SW480 (cell line): ENCODE measurements at places on chromosomes 16 and 17.
A peak's percentile ranks its signal among the peaks of the same experiment; 100 is the strongest.

GRCh38 chr16:60945225-60945624 lies 1091.0 kb downstream of the CDH8 start:
- DNase-seq = no peak

GRCh38 chr17:4544135-4544950 lies 10.8 kb downstream of the MYBBP1A start:
- no peak for DNase-seq

DNA sequence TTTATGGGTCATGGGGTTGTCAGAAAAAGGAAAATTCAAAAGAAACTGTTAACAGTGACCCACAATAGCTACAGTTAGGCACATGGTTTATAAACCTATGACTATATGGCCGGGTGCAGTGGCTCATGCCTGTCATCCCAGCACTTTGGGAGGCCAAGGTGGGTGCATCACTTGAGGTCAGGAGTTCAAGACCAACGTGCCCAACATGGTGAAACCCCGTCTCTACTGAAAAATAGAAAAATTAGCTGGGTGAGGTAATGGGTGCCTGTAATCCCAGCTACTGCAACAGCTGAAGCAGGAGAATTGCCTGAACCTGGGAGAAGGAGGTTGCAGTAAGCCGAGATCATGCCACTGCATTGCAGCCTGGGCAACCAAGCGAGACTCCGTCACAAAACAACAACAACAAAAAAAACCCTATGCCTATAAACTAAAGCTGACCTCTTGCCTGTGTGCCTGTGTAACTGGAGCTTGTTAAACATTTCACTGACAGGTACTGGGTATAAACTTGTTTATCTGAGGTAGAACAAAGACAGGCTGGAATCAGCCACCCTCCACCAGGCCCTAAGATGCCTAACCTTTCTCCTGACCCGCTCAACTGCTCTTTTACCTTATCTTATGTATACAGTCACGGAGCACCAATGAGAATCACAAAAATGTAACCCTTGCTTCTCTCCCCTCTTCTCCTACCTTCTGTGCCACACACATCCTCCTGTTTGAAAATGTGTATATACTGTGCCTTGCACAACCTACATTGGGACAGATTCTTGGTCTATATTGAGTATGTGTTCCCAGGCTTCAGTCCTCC lies 62.9 kb upstream of the ATF7IP2 start:
- DNase-seq = no peak

GRCh38 chr16:79329967-79330366 lies 270.6 kb downstream of the MAF start:
- DNase-seq = no peak

- DNase-seq = no peak
These were observed 7.1 kb downstream of the COPZ2 start for GRCh38 chr17:48030531-48030930.

GRCh38 chr16:8579559-8579958 lies 10.8 kb downstream of the TMEM114 start:
- DNase-seq = no peak

- DNase-seq = no peak
These were observed 47.1 kb downstream of the TEX2 start for GRCh38 chr17:64216000-64216337.

DNA sequence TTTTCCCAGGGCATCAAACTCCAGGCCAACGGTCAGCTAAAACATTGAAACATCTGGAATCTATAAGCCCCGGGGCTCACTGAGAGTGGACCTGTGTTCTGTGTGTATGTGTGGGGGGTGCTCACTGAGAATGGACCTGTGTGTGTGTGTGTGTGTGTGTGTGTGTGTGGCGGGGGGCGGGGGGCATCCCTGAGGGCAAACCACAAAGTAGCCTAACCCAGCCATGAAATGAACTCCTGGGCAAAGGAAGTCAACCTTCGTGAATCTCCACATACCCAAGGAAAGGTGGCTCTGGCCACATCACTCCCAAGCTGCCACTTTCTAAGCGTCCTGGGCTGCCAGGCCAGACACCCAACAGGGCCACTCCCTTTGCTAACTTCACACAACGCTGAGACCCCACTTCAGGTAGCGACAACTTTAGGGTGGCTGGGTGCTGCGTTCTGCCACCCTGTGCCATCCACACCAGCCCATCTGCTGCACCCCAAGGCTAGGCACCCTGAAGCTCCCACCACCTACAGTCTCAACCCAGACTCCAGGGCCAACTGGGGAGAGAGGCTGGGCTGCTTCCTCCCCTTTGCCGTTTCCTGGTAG lies 1.6 kb downstream of the MAFG start:
- no peak for DNase-seq

GRCh38 chr16:86928523-86929011 lies 350.2 kb downstream of the FOXL1 start:
- DNase-seq = no peak

DNA sequence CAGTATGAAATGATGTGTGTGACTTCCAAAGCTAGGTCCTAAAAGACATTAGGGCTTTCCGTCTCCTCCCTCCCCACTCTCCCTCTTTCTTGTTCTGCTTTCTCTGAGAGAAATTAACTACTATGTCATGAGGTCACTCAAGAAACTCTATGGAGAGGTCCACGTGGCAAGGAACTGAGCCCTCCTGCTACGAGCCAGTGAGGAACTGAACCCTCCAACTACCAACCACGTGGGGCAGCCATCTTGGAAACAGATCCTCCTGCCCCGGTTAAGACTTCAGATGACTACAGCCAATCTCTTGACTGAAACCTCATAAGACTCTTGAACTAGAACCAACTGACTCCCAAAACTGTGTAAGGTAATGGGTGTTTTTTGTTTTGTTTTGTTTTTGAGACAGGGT lies 4.2 kb upstream of the ALOX15 start:
- no peak for DNase-seq

DNA sequence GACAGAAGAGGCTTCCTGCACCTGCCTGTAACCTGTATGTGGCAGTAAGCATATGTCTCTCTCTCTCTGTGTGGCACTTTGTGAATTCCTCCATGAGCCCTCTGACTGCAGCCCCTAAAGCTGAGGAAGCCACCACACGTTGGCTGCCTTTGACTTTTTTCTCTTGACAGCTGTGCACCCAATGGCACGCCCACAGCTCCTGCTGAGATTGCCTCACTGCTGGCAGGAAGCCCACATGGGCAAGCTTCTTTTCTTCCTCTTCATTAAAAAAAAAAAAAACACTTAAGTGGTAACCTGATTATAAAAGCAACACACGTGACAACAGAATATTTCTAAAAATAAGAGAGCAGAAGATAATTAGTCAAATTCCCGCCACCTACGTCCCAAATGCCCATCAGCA lies 34.0 kb upstream of the PIRT start:
- DNase-seq = no peak

DNA sequence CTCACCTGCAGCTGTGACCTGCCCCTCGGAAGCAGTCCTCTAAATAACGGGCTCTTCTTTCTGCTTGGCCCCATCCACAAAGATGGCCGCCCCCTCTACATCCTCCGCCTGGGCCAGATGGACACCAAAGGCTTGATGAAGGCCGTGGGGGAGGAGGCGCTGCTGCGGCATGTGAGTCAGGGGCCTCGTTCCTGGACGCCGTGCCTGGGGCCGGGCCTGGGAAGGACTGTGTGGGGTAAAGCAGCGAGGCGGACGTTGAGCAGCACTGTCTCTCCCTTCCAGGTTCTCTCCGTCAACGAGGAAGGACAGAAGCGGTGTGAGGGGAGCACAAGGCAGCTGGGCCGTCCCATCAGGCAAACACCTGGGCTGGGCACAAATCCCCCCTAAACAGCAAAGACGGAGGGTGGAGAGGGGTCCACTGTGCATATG lies 33.1 kb downstream of the NAGPA start:
- DNase-seq = no peak

GRCh38 chr17:81130385-81131361 lies 34.6 kb upstream of the PVALEF start:
- DNase-seq = no peak

- DNase-seq = no peak
These were observed 819.8 kb upstream of the SOX9 start for GRCh38 chr17:71301063-71301462.

DNA sequence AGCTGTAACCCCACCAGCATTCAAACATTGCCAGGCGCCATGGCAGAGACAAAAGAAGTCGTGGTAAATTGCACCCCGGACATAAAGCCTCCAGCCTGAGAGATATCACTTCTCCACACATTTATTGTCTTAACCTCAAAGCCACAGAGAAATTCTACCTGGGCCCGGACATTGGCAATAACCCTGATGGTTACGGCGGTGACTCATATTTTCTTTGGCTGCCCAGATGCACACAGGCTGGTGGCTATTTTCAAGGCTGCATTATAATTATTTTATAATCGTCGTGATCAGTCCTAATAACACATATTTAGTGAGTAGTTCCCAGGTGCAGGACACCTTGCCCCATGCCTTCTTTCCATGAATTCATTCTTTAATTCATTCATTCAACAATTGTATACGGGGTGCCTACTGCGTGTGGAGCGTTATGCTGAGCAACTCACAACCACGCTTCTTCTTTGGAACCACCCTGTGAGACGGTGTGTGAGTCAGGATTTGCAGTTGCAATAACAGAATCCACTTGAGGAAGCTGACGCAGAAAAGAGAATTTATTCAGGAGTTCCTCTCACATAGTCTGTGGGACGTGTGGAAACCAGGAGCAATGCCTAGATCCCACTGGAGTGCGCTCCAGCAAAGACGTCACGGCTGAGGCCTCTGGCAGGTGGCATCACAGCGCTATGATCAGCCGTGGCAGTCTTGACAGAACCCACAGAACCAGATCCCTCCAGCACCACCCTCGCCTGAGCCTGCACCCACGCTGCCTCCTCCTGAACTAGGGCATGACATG lies 245.7 kb downstream of the FOXL1 start:
- peak; percentile 64 for DNase-seq

DNA sequence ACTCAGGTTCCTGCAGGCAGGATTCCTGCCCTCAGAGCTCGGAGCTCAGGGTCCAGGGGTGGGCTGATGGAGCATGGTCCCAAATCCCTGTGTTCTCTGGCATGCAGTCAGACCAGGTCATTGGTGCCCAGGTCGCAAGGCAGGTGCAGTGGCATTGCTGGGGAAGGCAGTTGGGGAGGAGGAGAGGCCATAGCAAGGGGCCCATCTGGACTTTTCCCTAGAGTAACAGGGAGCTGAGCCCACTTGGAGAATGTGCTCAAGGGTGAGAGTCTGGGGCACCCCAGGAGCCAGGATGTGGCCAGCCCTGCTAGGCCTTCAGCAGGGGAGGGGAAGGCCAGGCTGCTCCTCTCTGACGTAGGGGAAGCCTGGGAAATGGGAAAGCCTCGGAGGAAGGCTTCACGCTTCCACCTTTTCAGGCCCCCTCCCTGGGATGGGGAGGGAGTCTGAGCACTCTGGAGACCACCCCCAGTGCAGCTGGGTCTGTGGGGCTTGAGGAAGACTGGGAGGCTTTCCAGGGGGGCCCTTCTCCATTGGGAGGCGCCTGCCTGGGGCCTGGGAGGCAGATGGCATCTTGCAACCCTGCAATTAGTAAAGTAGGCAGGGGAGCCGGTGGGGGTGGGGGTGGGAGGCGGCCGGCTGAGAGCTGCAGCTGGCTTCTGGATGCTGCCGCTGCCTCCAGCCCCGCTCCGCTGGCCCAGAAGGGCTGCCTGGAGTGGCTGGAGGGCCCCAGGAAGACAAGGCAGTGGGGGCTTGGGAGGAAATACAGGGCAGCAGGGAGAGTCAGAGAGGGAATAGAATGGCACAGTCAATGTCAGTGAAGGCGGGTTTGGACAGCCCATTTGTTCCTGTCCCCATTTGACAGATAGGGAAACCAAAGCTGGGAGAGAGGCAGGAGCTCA lies 21.1 kb upstream of the DOK4 start:
- no peak for DNase-seq

DNA sequence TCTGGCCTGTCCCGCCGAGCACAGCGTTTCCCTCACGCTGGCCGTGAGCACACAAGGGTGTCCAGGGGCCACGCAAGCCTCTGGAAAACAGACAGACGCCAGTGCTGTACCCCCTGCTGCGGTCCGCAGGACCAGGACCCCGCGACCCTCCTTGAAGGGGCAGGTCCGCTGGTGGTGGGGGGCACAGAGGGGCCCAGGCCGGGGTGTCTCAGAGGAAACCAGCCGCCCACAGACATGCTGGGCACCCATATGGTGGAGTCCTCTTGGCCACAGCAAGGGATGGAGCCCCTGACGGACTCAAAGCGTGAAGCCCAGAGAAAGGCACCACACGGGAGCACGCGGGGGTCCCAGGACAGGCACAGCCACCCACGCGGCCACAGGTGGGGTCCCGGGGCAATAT lies 34.4 kb downstream of the METRNL start:
- no peak for DNase-seq

GRCh38 chr16:68265078-68265920 lies 973 bp downstream of the SLC7A6 start:
- peak; percentile 93 for DNase-seq

GRCh38 chr17:3298260-3298659 lies at the start of gene OR3A1:
TSS of gene OR3A1 (minus strand) at chr17:3298360. CDS start at chr17:3292582, 5,778 bp downstream.
- no peak for DNase-seq

DNA sequence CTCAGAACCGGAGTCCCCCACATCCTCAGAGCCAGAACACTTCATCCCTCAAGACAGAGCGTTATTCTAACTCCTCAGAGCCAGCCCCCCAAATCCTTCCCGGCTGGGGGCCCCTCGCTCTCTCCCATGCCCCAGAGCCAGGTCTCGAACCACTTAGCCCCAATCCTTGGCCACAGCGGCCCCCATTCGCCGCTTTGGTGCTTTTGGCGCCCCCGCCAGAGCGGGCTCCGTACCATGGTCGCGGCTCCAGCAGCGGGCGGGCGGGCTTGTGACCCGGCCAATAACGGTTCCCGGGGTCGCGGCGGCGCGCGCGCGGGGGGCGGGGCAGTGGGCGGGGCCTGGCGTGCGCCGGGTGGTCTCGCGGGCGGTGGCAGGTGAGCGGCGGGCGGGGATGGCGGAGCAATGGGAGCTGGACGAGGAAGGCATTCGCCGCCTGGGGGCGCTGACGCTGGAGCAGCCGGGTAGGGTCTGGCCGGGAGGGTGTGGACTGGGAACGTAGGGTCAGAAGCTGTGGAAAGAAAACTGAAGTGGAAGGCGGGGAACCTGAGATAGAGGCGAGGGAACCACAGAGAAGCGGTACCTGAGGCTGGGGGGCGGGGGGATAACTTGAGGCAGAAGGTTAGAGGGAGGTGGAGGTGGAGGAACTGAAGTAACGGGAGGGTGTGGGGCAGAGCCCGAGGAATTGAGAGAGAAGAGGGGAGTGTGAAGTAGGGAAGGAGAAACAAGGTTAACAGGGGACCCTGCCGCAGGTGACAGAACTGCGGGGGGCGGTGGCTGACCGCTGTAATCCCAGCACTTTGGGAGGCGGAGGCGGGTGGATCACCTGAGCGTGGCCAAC lies at the start of the genes KCTD19 and LRRC36:
Gene KCTD19 (minus strand): TSS at position 270 of the 838 bp plus-strand sequence. CDS start 34 bp downstream, at position 236.
Gene LRRC36 (plus strand): TSS at position 344 of the 838 bp plus-strand sequence. CDS start 48 bp downstream, at position 392.
- peak; percentile 45 for DNase-seq
